Muscle of arm (tissue), 14 donors: ENCODE measurements at places on chromosomes 2 and 18. TPM values are rescaled to one million over a fixed set of nuclear protein-coding genes. Genes with fewer than 3 reads are reported as not detected.

DNA sequence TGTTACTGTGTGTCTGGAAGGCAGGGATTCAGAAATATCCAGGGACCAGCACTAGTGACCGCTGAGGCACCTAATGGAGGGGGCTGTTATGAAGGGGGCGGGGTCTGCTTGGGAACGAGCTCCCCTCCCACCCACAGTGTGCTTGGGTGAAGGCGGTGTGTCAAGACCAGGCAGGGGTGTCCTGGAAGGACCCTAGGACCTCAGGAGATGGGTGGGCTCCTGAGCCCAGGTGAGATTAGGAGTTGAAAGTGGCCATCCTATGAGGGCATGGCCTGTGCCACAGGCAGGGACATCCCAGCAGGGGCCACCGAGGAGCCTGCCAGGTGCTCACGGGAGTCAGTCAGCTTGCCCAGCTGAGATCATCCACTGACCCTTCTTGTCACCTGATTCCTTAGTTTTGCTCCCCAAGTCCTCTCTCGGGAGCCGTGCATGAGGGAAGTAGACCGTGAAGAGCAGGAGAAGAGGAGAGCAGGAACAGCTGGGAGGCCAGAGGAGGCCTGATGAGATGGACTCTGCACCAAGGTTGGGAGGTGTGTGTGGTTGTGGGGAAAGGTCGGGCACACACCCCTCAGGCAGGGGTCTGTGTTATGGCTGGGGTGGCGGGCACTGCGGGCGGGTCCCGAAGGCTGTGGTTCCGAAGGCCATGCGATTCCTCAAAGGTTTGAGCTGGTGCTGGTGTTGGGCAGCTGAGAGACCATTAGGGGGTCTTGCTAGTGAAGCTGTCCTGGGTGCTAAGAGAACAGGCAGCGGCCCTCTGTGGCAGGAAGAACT is 180.9 kb upstream of the HS6ST1 start:
- DNase-seq, result no peak

GRCh38 chr2:176729706-176730569 is 460.7 kb downstream of the MTX2 start:
- DNase-seq, result peak; percentile 66

GRCh38 chr18:69943021-69943420 is 4.7 kb downstream of the CD226 start:
- DNase-seq, result no peak

DNA sequence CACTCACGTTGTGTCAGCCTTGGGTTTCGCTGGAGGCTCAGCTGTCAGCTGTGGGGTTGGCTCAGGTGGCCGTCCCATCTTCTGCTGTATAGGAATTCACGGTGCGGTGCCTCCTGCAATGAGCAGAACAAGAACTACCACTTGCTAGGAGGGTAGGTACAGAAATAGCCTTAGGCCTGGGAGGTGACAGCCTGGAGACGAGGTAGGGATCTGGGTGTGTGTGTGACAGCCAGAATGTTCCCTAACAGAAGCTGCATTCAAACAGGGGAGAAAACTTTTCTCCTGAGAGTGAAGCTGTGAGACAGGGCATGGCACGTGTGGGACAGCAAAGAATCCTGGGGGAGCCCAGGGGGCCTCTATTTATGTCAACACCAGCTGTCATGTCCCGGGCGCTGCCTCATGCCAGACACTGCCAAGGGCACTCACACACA is 8.4 kb upstream of the MAL start:
- DNase-seq, result no peak

GRCh38 chr18:55227771-55228170 is 268.5 kb upstream of the CCDC68 start:
- DNase-seq, result no peak

DNA sequence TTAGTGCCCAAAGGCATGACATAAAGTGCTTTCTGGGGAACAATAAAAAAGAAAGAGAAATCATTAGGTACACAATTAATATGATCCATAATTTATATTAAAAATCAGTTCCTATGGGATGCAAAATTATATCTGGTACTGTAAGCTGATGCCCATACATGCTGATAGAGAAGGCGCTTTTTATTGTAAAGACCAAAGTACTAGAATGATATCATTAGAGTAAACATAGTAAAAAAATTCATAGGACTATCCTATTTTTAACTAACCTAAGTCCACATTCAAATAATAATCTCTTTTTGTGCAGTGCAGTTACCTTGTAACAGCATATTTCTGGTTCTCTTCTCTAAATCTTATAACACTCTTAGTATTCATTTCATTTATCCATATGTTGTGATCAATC is 252.2 kb downstream of the ASXL3 start:
- DNase-seq, result no peak

DNA sequence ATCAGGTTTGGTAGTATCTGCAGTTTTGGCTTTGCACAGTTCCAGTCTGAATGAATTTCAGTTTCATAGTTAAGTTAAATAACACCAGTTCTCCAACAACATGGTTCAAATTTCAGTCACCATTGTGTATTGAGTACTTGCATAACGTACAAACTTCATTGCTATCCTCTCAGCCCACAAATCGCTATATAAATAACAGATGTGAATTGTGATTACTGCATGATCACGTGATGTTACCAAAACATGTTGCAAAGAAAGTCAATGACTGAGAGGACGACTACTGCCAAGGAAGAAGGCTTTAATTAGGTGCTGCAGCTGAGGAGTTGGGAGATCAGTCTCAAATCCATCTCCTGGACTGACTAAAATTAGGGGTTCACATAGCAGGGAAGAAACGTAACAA is 48.2 kb downstream of the COL4A4 start:
- no peak for DNase-seq

GRCh38 chr2:12728221-12728777 is 11.6 kb downstream of the TRIB2 start:
- no peak for DNase-seq

- DNase-seq, result no peak
These were observed 68.1 kb upstream of the PELI1 start for GRCh38 chr2:64212346-64212745.

DNA sequence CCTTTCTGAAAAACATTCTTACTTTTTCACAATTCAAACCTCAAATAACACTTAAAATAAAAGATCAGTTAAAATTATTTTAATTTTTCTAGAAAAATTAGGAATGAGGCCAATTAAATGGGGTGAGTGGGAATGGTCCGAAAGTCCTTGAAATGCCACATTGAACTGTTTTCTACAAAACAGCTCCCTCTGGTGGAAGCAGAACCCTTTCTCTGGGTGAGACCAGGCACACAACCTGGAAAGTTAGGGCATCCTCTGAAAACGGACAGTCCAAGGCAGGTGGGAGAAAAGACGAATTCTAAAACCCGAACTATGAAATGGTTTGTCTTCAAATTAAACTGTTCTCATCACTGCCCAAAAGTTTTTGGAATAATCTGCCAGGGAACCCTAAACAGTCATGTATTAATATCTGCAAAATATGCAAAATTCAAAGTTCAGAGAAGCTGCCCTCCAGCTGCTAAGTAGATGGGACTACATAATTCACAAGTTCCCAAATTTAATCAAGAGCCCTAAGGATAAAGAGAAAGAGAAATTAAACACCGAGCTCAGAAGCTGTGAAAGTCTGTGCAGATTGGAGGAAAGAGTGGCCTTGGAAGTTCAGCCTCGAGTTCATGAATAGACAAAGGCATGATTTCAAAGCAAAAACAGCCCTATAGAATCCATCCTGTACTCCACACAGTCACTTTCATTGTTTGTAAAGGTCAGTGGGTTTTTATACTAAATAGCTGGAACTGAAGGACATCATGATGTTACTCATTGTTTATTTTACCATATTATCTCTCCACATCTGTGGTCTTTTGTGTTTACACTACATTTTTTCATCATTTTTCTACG is 108.3 kb downstream of the PIEZO2 start:
- peak; percentile 51 for DNase-seq

DNA sequence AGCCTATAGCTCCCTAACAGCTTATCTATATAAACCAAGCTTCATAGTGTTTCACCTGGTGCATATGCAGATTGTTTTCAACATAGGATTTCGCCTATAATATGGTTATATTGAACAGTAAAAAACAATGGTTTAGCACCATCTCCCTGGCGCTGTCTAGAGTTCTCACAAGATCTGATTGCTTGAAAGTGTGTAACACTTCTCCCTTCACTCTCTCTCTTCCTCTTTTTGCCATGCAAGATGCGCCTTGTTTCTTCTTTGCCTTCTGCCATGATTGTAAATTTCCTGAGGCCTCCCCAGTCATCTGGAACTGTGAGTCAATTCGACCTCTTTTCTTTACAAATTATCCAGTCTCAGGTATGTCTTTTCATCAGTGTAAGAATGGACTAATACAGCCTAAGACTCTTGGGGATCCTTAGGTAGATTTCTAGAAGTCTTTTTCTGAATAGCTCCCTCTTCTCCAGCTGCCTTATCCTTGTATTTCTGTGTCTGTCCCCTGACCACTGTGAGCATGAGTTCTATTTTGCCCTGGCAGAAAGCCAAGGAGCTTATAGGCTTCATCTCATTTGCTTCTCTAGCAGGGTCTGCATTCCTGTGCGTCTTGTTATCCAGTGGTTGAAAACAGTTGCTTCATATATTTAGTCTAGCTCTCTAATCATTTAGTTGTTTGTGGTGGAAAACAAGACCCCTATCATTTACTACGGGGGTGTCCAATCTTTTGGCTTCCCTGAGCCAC is 401.6 kb downstream of the GPD2 start:
- no peak for DNase-seq

DNA sequence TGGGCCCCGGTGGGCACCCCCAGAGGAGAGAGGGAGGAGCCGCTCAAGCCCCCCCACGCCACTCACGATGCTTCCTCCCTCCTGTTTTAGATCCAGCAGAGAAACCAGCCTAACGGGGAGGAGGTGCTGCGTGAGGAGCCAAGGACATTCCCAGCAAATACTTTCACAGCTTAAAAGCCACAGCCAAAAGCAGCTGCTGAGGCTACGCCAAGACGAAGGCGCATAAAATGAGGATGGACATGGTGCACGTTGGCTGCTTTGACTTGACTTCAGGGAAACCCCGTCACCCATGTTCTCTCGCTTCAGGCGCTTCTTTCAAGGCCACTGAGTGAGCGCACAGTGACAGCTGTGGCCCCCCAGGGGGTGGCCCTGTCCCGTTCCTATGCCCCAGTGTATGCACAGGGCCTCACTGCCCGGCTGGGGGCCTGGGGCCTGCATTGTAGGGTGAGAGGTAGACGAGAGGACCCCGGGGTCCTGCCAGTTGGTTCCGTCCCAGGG is 72.1 kb upstream of the PXDN start:
- DNase-seq, result peak; percentile 60

DNA sequence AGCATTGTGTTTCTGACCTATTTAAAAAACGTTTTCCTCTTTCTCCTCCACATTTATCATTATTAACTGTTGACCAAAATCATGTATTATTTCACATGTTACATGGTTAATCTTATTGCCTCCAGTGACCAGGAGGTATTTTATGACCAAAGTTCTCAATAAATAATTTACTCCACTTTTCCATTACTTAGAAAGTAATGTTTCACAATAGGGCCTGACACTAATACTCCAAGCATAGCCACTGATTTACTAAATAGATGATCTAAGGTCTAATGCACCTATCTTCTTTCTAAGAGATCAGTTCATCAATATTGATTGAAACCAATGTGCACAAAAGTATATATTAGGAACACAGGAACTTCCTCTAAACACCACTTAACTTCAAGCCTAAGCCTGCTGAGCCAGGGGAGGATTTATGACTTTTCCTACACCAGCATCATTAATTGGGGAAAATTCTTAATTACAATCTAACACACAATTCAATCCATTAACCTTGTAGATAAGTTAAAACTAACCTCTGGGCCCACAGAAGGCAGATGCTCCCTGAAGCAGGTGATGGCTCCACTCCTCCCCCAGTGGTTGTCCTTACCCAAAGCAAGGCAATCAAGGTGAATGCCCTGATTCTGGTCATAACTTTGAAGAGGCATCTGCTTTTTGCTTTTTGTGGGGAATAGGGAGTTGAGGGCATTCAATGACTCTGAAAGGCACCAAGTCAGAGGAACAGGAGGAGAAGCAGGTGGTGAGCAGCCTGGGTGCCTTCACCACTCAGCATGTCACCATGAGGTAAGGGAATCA is 33.9 kb downstream of the RBMS1 start:
- no peak for DNase-seq

The GALNT3 gene
- 0.94 TPM for polyA plus RNA-seq

The PPP4R3B gene
- 41.9 TPM for polyA plus RNA-seq

The FEV gene
- polyA plus RNA-seq, result 0.12 TPM

The EPG5 gene
- 10.3 TPM for polyA plus RNA-seq

The APOB gene
- polyA plus RNA-seq, result 0.15 TPM
